Common myeloid progenitor, CD34-positive (primary cell): ENCODE measurements at places on chromosomes 7 and 10.

GRCh38 chr7:70571961-70572360 lies 560.0 kb upstream of the GALNT17 start:
- DNase-seq = no peak

DNA sequence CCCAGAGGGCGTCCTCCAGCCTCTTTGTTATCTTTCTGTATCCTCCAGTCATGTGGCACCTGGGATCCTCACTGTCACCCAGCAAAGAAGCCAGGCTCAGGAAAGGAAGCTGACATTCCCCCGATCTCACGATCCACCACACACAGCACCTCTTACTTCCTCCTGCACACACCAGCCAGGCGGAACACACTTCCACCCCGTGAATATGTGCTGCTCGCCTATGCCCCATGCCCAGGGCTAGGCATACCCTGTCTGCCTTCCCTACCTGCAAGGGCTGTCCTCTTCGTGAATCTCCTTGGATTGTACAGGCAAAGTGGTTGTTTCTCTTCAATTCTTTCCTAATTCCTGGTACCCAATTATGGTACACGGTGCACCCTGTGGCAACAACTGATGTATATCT lies 191.0 kb downstream of the TNS3 start:
- no peak for DNase-seq

DNA sequence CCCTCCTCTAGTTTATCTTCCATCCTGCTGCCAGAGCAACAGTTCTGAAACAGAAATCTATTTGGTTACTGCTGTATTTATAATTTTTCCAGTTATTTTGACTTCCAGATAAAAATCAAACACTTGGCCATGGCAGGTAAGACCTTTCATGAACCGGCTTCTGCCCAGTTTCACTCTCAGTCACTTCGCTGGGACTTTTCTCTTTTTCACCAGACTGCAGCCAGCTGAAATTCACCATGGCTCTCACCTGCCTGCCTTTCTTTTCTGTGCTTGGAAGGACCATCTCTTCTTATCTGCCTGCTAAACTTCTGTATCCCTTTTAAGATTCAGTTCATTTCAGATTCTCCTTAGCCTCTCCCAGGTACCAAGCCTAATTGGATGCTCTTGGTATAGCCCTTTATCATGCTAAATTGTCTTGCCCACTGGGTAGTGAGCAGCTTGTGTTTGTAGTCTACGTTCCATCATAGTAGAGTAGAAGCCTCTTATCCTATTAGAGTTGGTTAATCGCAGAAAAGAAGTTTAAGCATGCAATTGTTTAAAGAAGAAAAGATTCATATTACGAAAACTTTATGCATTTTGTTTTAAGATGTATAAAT lies 71.7 kb downstream of the TAF3 start:
- no peak for DNase-seq

- no peak for DNase-seq
Observed at GRCh38 chr10:113820507-113820906, 33.4 kb downstream of the DCLRE1A start.

DNA sequence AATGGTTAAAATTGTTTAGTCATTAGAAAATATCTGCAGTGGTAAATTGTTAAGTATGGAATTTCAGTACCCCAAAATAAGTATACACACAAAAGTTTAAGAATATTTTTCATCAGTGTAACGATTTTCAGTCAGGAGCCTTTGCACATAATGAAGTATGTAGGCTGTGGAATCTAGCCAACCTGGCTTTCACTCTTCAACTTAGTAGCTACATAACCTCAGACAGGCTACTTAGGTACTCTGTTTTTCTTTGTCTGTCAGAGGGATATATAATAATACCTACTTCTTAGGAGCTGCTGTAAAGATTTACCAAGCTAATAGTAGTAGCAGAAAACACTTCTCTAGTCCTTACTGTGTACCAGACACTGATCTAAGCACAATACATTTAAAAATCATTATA lies 137.5 kb downstream of the ZEB1 start:
- no peak for DNase-seq
